ENCODE measurements at places on chromosomes 6 and 20.
A peak's percentile ranks its signal among the peaks of the same experiment; 100 is the strongest.

DNA sequence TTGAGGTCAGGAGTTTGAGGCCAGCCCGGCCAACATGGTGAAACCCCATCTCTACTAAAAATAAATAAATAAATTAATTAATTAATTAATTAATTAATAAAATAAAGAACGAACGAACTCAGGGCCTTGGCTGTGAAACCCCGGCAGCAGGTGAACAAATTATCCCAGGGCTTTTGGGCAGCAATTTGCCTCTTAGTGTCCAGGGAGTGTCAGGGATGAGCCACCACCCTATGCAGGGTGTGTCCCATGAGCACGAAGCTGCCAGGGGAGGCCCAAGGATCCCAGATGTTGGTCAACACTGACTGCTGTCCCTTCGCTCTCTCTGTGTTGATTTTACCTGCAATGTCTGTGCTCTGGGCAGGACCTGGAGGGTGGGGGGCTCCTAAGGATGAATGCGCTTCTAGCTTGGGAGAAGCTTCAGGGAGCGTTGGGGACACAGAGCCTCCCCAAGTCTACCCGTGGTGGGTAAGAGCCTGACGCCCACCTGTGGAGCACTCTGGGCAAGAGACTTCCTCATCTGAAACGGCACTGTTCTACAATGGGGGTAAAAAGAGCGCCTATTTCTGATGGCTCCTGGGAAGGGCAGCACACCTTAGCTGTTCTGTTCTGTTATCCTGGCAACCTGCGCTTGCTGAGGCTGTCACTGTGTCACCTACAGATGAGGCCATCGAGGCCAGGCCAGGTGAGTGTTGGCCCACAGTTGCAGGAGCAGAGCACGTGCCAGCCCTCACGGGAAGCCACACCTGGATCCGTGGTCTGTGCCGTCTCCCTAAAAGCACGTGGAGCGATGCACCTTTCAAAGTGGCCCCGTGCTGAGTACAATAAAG is 125.5 kb upstream of the CDH4 start:
- DNase-seq: no peak

DNA sequence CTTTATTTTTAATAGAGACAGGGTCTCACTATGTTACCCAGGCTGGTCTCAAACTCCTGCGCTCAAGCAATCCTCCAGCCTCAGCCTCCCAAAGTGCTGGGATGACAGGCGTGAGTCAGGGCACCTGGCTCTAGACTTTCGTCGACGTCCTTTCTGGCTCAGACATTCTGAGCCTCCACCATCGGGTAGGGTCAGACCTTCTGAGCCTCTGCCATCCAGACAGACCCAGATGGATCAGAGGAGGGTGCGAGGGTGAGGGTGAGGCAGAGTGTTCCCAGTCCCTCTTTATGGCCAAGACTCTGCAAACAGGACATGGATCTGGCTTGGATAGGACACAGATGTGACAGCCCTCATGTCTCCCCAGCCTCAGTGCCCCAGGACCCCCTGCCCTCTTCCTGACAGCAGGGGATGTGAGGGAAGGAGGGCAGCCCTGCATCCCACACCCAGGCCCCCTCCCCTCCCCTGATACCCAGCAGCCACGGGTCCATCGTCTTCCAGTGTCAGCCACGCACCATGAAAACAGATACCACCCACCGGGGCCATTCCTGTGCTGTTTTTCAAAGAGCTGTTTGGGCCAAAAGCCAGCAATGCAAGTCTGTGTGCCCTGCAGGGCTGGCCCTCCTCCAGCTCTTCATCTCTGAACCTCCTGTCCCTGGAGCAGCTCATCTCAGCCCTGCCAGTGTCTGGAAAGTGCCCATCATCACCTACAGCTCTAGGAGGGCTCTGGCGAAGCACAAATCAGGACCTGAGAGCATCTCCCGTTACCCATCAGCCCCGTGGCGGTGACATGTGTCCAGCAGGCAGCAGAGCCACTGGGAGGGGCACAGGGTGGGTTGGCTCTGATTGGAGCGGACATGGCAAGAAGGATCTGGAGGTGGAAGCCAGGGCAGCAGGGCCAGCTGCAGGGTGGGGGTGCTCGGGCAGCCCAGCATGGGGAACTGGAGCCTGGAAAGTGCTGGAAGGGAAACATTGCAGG is 208.4 kb downstream of the PREX1 start:
- no peak for DNase-seq

GRCh38 chr6:118783931-118784550 is 109.9 kb upstream of the ASF1A start:
- DNase-seq: no peak

GRCh38 chr6:6884193-6884627 is 223.6 kb upstream of the RREB1 start:
- DNase-seq: no peak

GRCh38 chr6:135256866-135257265 is 75.8 kb downstream of the MYB start:
- no peak for DNase-seq

DNA sequence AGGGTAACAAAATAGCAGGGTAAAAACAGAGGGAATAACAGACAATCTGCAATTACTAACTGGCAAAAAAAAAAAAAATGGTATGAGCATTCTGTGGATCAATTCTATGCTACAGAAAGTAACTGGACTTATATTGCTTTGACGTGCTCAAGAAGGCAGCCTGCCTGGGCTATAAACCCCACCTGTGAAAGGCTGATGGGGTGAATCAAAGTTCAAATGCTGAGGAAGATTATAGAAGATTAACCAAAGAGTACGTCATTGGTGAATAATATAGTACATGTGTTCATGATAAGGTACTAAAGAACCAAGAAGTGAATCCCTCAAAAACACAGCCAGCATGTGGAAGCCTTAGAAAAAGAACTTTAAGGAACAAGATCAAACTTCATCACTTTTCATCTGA is 441.9 kb upstream of the PTCHD4 start:
- DNase-seq: no peak

DNA sequence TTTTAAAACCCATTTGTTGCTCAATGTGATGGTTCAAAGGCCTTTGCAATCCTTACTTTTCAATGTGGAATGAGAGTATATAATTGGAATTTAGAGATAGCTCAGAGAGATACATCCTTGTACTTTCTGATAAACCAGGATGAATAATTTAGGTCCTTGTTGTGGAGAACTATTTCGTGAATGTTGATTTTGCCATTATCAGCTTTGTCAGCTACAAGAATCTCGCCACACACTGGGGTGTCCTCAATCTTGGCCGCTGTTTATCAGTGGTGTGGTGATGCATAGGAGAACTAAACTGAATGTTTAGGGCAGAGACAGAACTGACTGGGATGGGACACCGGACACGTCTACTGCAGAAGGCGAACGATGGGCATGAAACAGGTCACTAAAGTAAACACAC is 111.2 kb upstream of the SLC35B3 start:
- DNase-seq: no peak

- DNase-seq: peak; percentile 27
Observed at GRCh38 chr6:64732888-64733287, 974.1 kb downstream of the EYS start.

DNA sequence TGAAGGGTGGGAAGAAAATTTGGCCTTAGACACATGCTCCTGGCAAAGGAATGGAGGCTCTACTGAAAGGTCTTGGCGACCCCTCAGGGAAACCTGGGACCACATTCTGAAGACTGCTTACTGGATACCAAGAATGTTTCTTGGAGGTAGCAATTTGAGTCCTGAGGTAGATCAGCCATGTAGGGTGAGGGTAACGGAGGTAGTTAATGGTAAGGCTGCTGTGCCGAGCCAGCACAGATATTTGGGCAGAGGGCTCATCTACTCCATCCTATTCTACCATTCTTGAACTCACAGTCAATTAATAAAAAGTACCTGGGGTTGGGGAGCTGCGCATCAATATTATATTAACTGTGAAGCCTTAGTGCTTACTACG is 401 bp upstream of the PHF3 start:
- no peak for DNase-seq

GRCh38 chr6:40887792-40888340 is 151.2 kb downstream of the UNC5CL start:
- DNase-seq: no peak

DNA sequence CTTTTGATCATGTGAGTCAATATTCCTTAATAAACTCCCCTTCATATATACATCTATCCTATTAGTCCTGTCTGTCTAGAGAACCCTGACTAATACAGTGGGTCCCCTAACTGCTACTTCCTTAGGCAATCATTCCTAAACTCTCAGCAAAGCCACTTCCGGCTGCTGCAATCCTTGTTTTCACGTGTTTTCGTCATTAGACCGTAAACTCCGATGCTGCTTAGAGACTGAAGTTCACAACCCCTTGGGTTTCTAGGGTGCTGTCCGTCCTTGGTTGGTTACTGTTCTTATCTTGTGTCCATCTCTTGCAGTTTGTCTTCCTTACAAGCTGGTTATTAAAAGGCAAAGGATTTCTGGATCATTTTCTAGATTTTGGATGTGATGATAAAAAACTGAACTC is 106.4 kb downstream of the GMPR start:
- DNase-seq: no peak

DNA sequence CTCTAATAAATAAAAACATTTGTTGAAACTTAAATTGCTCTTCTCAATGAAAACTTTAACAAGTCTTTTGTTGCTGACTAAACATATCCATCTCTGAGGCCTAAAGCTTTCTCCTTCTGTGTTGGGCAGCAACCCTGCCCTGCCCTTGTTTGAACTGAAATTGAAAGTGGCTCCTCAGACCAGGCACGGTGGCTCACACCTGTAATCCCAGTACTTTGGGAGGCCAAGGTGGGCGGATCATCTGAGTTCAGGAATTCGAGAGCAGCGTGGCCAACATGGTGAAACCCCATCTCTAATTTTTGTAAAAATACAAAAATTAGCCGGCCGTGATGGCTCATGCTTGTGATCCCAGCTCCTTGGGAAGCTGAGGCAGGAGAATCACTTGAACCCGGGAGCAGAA is 29.2 kb upstream of the GNRH2 start:
- DNase-seq: no peak

GRCh38 chr6:11424395-11425034 is 113.0 kb upstream of the TMEM170B start:
- no peak for DNase-seq

- DNase-seq: no peak
Observed at GRCh38 chr6:98590997-98591396, 243.4 kb upstream of the POU3F2 start.

- no peak for DNase-seq
Observed at GRCh38 chr6:2641044-2641725, 109.5 kb downstream of the MYLK4 start.

- DNase-seq: no peak
Observed at GRCh38 chr6:21972516-21972915, 324.3 kb downstream of the PRL start.

- no peak for DNase-seq
Observed at GRCh38 chr6:46129291-46129628, 529 bp upstream of the ENPP4 start.

DNA sequence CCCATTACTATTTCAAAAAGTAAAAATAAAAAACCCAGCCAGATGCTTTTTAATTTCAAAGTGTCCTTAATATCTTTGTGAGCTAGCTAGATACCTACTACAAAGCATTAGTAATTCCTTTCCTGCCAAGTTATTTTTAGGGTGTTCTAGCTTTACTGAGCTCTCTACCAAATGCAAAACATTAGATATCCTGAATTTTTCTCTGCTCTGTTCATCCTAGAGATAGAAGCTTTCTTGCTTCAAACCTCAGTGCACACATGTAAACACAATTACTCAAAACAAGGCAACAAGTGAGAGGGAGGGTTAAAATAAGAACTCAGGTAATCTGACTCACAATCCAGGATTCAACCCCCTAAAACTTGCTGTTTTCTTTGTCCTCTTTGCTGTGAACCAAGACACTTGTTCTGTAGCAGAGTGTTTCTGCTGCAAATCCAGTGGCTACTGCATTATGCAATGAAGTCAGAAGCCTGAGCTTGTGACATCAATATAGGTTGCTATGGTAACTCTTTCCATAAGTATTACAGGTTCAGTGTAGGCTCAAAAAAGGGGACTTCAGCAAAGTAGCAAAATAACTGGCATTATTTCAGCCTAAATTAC is 72.6 kb upstream of the STXBP5 start:
- DNase-seq: no peak

DNA sequence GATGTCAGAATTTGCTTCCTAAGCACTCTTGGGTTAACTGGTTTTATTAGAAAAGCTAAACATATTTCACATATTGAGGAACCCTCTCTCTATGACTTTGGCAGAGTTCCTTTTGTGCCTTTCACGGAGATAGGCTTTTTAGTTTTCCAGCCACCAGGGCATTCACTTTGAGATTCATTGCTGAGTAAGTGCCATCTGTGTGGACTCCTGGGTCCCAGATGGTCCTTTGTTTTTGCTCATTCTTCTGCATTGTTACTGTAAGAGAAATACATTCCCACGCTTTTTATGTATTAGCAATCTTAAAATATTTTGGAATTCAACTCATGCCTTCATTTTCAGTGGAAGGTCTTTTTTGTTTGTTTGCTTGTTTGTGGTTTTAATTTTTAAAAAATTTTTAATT is 76.3 kb upstream of the PHACTR2 start:
- DNase-seq: no peak

- no peak for DNase-seq
Observed at GRCh38 chr6:4179960-4180651, 44.7 kb upstream of the ECI2 start.

- no peak for DNase-seq
Observed at GRCh38 chr20:36214684-36215256, 21.5 kb upstream of the AAR2 start.

DNA sequence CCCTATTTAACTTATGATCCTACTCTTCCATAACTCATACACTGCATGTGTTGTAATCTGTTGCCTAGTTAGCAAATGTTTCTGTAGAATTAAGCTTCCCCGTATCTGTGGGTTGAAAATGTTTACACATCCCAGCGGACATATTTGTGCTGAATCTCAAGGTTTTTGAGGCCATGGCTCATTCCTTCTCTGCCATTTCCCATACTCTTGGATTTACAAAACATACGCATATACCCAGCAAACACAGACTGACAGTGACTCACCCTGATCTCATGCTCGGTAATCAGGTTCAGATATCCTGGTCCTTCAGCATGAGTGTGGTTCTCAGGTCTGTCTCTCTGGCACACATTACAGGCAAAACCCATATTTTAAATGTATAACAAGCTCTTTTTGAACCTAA is 58.7 kb downstream of the AGPAT4 start:
- DNase-seq: no peak

DNA sequence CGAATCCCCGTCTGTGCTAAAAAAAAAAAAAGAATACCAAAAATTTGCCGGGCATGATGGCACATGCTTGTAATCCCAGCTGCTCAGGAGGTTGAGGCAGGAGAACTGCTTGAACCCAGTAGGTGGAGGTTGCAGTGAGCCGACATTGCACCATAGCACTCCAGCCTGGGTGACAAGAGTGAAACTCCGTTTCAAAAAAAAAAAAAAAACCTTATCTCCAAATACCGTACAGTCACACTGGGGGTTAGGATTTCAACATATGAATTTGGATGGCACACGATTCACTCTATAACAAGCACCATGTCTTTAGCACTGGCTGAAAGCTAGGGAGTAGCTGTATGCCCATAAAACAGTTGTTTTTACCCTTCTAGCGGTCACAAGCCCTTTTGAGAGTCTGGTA is 3.8 kb downstream of the SMIM13 start:
- no peak for DNase-seq

- no peak for DNase-seq
Observed at GRCh38 chr6:14612016-14612980, 494.7 kb downstream of the CD83 start.
